Motor neuron (in vitro differentiated cells): ENCODE measurements at places on chromosomes 13 and 19. TPM values are rescaled to one million over a fixed set of nuclear protein-coding genes. Genes with fewer than 3 reads are reported as not detected.

Gene LRP3
- total RNA-seq, result 25.9 and 29.2 TPM in 2 replicates

Gene AMER2
- total RNA-seq, result 0.04 and 0.73 TPM in 2 replicates

Gene LGALS4
- total RNA-seq, result 0.50 and 0.73 TPM in 2 replicates

Gene KDM4B
- total RNA-seq, result 32.7 and 33.3 TPM in 2 replicates

DNA sequence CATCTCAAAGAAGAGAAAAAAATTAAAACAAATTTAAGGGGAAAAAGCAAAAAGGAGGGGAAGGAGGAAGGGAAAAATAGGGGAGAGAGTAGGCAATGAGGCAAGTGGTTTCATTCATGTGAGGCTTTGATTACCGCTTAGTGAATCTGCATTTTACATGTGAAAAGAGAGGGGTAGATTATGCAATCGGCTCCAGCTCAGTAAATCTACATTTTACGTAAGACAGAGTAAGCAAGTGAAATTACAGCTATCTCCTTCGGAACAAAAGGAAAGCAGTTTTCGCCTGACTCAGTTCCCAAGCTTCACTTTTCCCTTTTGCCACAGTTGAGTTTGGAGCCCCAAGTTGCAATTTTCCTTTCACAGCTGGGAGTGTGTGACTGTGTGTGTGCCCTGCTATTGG is 16.0 kb upstream of the OLFM2 start:
- ATAC-seq, result no peak

DNA sequence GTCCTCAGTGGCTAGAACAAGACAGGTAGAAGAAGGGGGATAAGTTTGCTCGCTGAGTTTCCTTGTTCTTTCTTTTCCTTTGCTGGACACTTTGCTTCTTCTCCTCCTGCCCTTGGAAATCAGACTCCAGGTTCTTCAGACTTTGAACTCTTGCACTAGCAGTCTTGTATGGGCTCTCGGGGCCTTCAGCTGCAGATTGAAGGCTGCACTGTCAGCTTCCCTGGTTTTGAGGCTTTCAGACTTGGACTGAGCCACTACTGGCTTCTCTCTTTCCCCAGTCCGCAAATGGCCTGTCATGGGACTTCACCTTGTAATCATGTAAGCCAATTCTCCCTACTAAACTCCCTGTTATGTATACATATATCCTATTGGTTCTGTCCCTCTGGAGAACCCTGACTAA is 379.8 kb downstream of the NDFIP2 start:
- no peak for ATAC-seq

- ATAC-seq, result no peak
Observed at GRCh38 chr19:2625434-2625833, 77.1 kb downstream of the GNG7 start.

DNA sequence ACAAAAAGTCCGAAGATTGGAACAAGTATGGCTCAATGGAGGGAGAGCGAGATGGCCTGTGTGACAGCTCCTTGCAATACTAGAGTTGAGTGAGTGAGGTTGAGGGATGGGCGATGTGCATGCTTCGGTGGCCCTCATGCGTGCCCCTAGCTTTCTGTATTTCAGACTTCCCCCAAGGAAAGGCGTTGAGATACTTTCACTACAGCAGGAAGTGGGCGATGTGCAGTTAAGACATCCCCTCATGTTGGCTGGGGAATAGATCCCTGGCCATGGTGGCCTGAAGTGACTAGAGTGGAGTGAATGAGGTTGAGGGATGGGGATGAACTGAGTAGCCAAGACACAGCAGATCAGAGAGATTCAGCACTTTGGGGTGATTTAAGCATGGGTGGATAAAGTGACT is 633.9 kb upstream of the GPC6 start:
- no peak for ATAC-seq

- no peak for ATAC-seq
Observed at GRCh38 chr13:113507505-113508345, 17.2 kb upstream of the DCUN1D2 start.

GRCh38 chr13:108508263-108508662 is 121.1 kb upstream of the MYO16 start:
- no peak for ATAC-seq

- no peak for ATAC-seq
Observed at GRCh38 chr13:24610956-24611355, 69.3 kb upstream of the ATP12A start.

- no peak for ATAC-seq
Observed at GRCh38 chr13:74794147-74794546, 659.9 kb upstream of the KLF12 start.

- no peak for ATAC-seq
Observed at GRCh38 chr13:64480672-64481071, 2749.5 kb downstream of the PCDH9 start.

DNA sequence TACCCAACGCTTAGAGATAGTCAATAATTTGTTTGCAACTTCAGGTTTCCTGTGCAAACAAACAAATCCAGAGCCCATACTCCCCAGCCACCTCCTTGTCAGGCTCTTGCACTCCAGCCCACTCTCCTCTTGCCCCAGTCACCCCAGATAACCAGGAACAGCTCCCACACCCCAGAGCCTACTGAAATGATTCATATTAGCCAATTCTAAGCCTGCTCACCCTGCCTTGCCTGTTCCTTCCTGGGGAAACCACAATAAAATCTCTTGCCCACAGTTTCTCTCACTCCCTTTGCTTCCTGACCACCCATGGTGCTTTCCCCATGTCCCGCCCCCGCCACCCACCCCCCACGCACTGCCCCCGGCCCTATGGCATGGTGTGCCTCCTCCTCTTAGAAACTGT is 3.8 kb upstream of the ACTL9 start:
- no peak for ATAC-seq

- peak; percentile 68 for ATAC-seq
Observed at GRCh38 chr19:4633140-4633967, 6.0 kb upstream of the TNFAIP8L1 start.
